CD8-positive, alpha-beta memory T cell (primary cell): ENCODE measurements at places on chromosomes 5 and 9.

- no peak for DNase-seq
These were observed 85.5 kb downstream of the LNPEP start for GRCh38 chr5:97021416-97021815.

DNA sequence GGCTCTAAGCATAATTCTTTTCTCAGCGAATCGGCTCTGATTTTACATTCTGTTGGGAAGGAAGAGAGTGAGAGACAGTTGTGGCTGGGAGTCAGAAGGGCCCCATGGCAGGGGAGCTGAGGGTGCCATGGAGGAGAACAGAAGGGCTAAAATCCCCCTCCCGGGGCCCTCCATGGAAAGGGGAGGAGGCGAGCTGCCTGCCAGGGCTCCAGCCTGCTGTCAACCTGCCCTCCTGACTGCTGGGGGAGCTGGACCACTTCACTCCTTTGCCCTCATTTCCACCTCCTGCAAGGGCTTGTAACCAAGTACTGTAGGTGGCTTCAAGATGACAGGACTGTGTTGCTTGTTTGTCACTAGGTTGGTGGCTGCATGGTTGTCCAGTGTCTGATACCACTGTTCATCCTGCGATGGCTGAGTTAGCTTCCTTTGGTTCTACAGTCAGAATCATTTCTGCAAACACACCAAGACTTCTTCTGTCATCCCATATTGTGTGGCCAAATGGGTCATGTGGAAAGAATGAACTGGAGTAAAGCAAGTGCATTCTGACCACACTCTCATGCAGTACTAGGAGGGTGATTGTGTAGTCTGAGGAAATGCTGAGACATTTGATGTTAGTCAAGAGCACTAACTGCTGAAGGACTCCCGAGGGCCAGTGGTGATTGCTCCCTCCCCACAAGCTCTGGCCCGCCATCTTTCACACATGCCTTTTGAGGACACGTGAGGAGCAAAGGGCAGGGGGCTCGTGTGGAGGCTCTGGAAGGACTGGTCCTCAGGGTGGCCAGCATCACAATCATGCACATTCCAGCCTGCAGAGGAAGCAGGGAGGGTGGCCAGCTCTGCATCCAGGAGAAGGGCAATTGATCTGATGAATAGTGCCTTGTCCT is 307.2 kb downstream of the GADD45G start:
- no peak for DNase-seq

DNA sequence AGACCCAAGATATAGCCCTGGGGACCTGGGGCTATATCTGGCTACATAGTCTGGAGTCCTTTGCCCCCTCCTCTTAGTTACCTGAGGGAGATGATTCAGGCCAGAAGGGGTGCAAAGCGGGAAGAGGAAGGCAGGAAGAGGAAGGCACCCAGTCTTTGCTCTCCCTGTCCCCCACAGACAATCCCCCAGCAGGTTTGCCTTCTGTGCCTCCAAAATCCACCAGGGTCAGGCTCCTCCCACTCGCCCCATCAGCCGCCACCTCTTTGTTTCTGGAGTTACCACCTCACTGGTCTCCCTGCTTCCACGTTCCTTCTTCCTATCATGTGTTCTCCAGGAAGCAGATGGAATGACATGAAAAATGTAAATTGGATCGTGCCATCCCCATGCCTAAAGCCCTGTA is 31.2 kb upstream of the FABP6 start:
- DNase-seq = no peak

DNA sequence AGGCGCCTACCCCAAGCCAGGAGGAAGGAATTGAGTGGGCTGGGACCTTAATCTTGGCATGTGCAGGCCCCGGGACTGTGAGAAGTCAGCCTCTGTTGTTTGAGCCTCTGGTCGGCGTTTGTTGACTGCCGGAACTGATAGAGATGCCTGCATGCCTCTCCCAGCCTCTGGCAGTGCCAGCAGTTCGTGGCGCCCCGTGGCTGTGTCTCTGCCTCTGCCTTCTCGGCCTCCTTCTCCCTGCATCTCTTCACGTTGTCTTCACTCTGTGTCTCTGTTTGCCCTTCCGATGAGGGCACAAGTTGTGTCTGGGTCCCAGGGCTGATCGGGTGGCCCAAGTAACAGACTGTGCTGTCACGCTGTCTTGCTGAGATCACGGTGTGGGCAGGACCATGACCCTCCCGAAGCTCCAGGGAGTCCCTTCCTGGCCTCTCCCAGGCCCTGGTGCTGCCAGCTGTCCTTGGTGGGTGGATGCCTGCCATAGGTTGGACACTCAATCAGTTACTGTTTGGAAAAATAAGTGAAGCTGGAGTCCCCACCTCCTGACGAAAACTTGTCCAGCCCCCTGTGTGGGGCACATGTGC is 133.5 kb upstream of the LPCAT1 start:
- no peak for DNase-seq

DNA sequence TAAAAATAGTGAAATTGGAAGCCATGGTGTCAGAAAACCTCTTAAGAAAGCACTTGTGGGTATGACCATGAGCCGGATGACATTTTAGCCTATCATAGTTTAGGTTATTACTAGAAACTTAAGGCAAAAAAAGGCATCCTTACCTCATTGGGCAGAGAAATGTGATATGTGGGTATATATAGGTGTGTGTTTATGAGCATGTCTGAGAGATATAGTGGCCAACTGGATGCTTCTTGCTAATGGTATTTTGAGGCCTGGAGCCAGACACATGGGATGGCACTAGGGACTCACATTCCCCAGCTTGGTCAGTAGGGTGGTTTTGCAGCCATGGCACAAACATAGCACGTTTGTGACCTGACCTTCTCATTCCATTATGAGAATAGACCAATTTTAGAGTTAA is 295.6 kb upstream of the MEF2C start:
- no peak for DNase-seq

DNA sequence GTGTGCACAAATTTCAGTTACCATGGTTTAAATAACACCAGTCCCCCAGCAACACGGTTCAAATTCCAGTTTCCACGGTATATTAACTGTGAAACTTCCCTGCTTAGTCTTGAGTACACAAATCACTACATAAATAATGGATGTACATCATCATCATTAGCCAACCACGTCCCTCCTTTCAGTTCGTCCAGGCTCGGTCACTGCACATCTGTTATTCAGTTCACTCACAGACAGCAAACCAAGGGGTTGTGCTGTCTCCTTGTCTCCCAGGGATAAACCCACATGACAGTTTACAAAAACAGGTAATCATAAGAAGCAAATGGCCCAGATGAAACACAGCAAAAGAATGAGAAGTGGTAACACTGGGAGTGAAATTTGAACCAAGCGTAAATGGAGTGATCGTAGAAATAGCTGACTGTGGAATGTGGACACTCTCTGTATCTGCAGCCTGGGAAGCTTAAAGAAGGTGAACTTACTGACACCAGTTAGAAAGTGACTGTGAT is 61.0 kb upstream of the RAD23B start:
- DNase-seq = no peak

- peak; percentile 61 for DNase-seq
These were observed 113.7 kb downstream of the TRPM6 start for GRCh38 chr9:74773886-74774479.

DNA sequence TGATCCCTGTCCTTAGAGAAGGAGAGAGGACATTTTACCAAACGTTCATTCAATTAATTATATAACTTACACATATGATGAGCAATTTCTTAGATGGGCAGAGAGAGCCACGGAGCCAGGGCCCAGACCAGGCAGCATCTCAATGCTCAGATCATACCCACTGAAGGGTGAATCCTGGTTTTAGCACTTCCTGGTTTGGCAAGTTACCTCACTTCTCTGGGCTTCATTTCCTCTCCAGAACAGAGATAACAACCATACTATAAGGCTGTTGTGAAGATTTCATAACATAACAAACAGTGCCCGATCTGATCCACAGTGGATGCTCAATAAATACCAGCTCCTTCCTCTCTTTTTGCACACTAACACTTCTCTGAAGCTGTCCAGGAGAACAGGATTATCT is 271.1 kb downstream of the DENND1A start:
- DNase-seq = no peak

DNA sequence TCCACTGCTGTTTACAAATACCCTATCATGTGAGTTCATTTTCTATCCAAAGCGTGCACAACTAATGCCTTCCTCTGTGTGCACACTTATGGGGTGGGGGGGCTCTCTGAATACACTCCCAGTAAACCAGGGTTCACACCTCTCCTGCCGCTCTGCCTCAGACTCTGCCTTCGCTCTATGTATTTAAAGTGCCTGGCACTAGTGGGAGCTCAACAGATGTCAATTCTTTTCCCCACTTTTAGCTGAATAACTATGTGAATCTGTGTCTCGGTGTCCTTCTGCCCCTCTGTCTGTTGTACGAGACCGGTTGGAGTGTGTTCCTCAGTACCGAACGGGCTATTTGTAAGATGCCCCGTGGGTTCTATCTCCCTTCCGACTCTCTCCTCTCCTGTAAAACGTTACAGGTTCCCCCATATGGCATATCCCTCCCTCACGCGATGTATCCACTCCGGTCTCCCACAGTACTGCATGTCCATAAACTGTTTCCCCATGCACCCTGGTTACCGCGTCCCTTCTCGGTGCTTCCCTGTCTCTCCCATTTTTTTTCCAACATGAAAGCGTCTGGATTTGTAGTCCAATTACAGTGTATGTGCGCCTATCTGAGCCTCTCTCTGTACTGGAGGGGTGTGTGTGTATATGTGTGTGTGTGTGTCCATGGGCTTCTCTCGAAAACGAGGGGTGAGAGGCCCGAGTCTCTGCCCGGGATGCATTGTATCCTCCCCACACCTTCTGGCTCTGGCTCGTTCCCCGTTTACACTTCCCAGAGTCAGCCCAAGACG is 1.6 kb downstream of the ELL2 start:
- DNase-seq = no peak

DNA sequence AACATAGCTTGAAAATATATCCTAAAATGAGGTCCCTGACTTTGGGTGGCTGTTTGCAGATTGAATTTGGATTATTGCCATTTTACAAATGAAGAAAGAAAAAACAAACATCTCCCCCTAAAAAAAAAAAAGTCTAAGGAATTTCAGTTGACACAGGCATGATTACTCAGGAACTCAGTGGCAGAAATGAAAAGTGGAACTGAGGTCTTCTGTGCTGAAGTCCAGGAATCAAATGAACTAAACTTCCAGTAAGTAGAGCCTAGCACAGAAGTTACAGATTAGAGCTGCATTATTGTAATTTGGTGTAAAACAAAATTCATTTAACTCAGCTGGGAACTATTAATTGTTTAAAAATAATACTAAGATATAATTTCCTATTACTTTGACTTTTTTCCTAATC is 26.7 kb downstream of the FAM170A start:
- no peak for DNase-seq

- no peak for DNase-seq
These were observed 147.5 kb upstream of the PIK3R1 start for GRCh38 chr5:68067976-68068603.

DNA sequence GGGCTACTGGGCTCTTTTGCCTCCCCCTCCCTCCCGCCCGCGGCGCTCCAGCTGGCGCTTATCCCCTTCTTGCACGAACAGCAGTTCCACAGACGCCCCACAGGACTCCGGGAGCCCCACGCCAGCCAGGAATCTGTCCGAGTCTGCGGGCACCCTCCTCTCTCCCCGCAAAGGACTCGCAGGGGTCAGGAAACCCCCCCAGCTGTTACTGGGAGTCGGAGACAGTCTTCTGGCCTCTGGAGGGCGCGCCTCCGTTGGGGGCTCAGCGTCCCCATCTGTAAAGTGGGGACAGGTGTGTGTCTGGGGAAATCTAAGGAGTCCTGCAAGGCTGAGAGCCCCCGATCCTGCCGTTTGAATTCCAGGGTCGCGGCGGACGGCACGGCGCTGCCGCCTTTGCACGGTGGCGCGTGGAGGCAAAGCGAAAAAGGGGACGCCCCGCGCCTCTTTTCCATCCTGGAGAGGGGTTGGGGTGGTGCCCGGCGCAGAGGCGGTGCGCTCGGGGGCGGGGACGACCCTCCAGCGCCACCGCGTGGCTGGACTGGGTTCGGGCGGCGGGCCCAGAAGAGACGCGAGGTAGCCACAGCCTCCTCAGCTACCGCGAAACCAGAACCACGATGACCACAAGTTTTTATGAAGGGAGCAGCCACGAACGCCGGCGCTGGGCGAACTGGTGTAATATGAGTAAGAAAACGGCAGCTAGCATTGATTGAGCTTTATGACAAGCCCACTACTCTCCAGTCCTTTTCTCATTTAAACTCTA is 2.8 kb upstream of the CCIN start:
- peak; percentile 82 for DNase-seq

DNA sequence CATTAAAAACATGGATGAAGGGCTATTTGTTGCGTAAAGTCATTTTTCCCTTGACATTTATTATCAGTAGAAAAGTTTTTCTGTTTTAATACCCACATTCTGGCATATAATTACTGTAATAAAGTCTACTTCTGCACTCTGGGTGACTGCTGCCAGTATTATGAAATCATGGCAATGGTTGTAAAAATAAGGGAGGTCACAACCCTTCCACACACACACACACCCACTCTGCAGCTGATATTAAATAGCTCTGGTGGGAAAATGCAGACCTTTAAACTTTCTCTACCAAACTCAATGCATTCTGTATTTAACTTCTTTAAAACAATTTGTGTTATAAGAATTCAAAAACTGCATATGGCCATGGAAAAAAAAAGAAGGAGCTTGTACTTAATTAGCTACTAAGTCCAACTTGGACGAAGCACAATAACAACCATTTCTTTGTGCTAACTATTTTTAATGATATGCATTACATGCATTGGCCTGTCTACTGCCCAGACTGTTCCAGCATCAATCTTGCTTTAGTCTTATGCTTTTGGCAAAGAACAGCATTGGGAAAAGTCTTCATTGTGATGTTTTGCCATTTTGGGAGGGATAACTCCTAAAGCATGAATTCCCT is 137.6 kb upstream of the MAP3K1 start:
- DNase-seq = no peak

DNA sequence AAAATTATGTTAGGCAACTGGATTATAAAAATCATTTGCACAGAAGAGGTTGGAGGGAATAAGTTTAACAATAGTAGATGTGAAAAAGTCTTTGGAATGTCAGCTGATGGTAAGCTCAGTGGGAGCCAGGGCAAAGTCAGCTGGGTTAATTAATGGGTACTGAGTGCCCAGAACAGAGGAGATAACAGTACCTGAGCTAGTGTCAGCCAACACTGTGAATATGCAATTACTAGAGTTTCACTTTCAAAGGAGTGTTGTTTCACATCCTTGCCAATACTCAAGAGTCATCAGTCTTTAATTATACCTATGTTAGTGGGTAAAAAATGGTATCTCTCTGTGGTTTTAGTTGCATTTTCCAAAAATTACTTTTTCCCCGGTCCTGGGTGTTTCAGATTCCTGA is 135.1 kb downstream of the KIF4B start:
- no peak for DNase-seq

- DNase-seq = no peak
These were observed 260.9 kb downstream of the SH3GL2 start for GRCh38 chr9:17839776-17840175.
